ENCODE measurements at places on chromosomes 5 and 9.

- DNase-seq: no peak
Measured at GRCh38 chr5:171625646-171626045, 160.0 kb upstream of the SMIM23 start.

GRCh38 chr9:72674961-72675360 lies 153.6 kb downstream of the TMC1 start:
- DNase-seq: no peak

- DNase-seq: peak; percentile 61
Measured at GRCh38 chr5:132313366-132313765, 19.2 kb downstream of the SLC22A4 start.

DNA sequence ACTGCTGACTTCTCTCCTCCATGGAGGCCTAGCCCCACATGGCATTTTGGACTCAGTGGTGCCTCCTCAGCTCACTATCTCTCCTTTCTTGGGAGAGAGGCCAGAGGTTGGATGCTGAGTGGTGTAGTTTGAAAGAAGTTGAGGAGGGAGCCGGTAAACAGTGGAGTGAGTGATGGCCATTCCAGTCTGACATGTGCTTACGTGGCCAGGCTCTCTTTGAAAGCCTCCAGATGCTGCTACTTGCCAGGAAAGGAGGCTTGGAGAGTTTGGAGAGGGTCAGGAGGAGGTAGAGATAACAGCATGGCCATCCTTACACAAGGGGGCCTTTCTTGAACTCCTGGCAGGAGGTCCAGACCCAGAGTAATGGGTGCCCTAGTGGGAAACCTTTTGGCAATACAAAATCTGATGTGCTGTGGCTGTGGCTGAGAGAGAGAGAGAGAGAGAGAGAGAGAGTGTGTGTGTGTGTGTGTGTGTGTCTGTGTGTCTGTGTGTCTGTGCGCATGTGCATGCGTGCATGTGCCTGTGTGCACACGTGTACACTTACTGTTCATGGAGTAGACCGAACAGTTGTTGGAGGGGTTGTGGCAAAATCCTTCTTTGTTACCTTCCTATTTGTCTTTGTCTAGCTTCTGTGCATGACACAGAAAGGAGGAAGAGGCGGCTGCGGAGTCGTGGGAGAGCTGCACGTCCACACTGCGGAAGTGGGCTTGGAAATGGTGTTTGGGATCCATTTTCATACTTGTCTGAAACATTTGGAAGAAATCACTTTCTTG lies 37.8 kb downstream of the RALGPS1 start:
- peak; percentile 79 for DNase-seq

DNA sequence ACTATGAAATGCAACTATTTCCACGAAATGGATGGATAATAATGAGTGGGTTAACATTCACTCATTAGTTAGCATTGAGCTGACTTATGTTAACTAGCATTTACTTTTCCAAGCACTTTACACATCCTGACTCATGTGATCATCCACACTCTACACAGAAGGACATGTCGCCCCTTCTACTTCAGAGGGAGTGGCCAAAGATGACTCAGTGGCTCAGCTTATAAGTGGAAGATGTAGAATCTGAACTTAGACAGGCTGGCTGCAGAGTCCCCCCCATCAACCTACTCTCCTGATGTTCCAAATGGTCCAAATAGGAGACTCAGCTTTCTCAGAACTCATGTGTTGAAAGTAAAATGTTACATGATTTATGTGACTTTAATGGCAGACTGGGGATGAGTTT lies 146.0 kb downstream of the ADCY2 start:
- DNase-seq: no peak

DNA sequence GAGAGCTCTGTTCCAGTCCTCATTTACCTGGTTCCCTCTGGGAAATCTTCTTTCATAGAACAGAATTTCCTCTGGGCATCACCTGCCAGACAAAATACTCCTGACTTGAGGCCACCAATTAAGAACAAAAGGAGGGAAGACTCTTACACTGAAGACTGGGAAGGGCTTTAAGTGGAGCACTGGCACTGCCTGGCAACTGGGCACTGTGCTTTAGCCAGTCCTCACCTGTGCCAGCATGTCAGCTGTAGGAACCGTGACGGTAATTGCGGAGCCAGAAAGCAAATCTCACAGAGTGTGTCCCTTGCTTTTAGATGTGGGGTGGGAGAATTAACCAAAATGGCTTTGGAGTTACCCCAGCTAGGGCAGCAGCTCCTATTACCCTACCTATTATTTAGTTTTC lies 40.6 kb downstream of the FAM219A start:
- DNase-seq: no peak

- DNase-seq: peak; percentile 80
Measured at GRCh38 chr5:78601559-78602314, 46.8 kb downstream of the LHFPL2 start.

GRCh38 chr5:123455095-123455494 lies 31.9 kb upstream of the CEP120 start:
- DNase-seq: no peak

DNA sequence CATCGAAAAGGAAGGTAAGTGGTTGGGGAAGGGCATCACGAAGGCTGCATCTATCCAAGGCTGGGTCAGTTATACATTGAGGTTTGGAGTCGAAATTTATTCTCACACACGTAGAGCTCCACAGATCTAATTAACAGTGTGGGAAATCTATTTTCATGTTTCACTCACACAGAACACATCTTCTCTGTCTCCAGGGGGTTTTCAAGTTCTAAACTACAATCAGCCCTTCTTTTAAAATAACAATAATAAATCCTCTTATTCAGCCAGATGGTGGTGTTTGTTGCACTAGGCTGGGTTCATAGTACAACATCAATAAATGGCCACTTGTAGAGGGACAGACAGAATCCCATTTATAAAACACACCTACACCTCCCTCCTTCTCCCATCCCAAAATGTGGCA lies 174.5 kb upstream of the KLF9 start:
- DNase-seq: no peak

DNA sequence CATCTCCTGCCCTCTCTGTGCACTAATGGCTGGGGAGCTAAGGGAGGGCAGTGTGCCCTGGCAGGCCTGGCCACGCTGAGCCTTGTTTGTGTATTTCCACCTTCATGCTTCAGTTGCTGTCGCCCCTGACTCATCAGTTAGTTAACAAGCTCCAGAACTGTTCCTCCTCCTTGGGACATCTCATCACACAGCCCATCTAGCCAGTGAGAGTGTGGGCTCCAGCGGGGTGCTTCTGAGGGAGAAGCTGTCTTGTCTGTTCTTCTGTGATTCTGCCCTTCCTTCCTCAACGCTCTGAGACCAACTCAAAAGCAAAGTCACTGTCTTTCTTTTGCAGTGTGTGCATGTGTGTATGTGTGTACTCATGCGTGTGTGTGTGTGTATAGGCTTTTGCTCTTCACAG lies 58.3 kb upstream of the CPEB4 start:
- peak; percentile 40 for DNase-seq

- no peak for DNase-seq
Measured at GRCh38 chr5:123421773-123422172, 1.4 kb downstream of the CEP120 start.

GRCh38 chr9:121943463-121943862 lies 149.6 kb downstream of the TTLL11 start:
- no peak for DNase-seq

DNA sequence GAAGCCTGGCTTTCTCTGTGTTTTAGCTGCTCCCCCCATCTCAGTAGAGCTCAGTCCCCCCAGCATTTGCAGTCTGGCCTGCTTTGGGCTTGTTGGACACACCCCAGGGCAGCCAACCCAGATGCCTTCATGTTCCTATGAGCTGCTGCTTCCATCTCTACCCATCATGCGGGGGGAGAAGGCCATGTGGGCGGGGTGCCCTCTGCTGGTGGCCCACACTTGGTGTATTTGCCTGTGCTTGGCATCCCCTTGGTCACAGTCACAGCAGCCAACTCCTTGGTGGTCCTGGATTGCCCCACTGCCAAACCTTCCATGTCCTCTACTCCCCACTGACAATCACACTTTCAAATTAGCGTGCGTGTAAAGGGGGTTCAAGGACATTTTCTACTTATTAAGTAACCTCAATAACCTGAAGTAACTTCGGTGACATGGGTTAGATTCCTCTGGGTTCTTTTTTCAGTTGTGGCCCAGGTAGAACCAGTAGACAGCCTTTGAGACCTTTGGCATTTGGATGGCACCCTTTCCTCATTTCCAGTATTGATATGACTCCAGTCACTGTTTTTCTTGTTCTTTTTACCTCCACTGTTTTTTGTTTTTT lies 42.8 kb downstream of the SNX30 start:
- peak; percentile 56 for DNase-seq

DNA sequence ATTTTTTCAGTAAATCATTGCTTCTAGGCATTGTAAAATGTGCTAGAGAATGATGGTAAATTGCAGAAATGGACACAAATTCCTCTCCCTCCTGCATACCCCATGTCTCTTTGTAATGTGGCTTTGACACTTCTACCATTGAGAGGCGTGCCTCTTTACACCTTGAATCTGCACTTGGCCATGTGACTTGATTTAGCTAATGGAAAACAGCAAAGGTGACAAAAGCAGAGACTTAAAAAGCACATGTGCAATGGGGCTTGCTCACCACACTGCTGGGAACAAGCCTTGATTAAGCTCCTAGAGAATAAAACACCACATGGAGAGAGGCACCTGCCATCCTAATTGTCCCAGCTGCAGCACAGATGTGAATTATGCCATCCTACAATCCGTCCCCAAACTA lies 69.9 kb upstream of the NAA35 start:
- no peak for DNase-seq

DNA sequence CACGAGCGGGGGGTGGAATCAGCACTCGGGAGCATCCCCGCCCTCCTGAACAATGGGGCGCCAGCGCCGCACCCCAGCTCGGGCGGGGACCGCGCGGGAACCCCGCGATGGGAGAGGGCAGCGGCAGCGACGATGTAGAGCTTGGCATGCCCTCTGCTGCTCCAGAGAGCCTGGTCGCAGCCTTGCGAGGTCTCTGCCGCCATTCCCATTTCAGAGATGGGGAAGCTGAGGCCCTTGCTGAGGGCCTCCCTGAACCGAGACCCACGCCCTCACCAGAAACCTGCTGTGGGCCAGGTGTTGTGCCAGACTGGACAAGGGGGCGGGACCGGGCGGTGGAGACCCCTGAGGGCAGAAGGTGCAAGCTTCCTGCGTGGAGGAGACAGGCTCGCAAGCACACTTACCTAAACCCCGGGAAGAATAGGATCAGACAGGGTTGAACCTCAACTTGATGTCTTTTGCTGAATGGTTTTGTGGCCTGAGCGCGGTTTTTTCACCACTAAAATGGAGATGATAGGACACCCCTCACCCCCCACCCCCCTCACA lies 647 bp upstream of the MEGF9 start:
- DNase-seq: no peak

DNA sequence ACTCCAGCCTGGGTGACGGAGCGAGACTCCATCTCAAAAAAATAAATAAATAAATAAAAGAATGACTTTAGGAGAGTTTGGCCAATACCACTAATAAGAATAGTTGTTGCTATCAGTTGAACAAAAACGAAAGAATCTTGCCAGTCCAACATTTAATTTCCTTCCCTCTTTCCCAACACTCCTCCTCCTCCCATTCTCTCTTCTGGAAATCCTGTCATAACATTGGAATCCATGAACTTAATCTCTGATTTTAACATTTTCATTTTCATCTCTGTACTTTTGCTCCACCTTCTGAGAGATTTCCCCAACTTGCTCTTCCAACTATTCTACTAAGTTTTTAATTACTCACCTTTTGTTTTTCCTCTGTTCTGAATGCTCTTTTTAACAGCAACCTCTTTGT lies 42.8 kb upstream of the CDK20 start:
- peak; percentile 4 for DNase-seq

- peak; percentile 97 for DNase-seq
Measured at GRCh38 chr5:126965061-126965475, 65.3 kb downstream of the MARCHF3 start.

GRCh38 chr5:79612667-79613198 lies 492 bp downstream of the TENT2 start:
- no peak for DNase-seq

GRCh38 chr5:150675069-150675468 lies 14.0 kb downstream of the MYOZ3 start:
- no peak for DNase-seq

DNA sequence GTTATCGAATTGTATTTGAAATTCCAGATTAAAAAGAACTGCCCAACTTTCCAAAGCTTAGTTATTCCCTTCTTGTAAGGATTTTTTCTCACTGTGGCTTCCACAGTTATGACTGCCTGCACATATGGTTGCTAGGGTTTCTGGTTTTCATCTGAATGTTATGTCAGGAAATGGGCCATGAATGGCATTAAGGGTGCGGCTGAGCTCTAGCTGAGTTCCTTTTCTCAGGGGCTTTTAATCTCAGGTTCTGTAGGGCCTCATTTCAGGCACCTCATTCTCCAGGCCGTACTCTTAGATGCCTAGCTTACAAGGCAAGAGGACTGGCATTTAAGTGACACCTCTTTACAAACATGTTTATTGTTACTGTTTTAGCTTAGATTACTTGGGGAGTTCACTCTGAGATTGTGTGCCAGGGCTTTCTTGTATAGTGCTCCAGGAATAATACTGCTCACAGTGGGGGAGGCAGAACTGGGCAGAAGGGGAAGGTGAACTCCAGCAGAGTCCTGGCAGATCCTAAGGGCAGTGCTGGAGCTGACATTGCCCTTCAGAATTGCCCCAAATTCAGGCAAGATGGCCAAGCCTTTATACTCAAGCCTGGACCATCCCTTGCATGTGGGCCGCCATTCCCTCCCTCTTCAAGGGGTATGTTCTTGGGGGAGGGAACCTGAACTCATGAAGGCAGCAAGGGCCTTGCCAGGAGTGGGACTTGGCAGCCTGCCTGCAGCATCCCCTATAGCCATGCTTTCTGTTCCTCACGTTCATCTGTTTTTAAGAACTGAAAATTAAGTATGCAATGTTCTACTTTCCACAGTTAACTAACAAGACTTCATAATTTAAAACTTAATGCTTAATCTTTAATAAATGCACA lies 111.5 kb downstream of the KDM4C start:
- DNase-seq: no peak

GRCh38 chr5:115209279-115209678 lies 39.6 kb upstream of the TRIM36 start:
- peak; percentile 2 for DNase-seq

- DNase-seq: no peak
Measured at GRCh38 chr9:1759009-1759408, 256.1 kb upstream of the SMARCA2 start.

- DNase-seq: no peak
Measured at GRCh38 chr5:13997514-13997913, 53.0 kb upstream of the DNAH5 start.

- no peak for DNase-seq
Measured at GRCh38 chr5:67253911-67254310, 57.3 kb upstream of the CD180 start.

- DNase-seq: no peak
Measured at GRCh38 chr5:73894860-73895259, 268.9 kb downstream of the ARHGEF28 start.

GRCh38 chr5:58544195-58544594 lies 38.7 kb upstream of the RAB3C start:
- DNase-seq: no peak

DNA sequence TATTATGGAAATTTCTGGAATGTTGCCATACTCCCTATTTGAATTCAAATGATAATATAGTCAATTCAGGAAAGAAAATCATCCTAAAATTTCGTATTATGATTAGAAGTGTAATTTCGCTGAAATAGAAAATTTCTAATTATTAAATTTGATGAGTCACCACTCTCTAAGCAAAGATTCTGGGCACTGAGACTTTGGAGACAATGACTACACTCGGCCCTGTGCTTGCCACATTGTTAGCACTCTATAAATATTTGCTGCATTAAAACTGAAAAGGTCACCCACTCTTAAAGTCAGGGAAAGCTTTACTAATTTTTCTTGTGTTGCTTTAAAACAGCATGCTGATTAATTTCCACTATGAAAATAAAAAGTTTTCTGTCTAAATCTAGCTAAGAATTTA lies 240.3 kb downstream of the TLE4 start:
- no peak for DNase-seq

- DNase-seq: no peak
Measured at GRCh38 chr5:143440448-143441115, 37.1 kb upstream of the NR3C1 start.
